ENCODE measurements at places on chromosomes 1 and 21.

DNA sequence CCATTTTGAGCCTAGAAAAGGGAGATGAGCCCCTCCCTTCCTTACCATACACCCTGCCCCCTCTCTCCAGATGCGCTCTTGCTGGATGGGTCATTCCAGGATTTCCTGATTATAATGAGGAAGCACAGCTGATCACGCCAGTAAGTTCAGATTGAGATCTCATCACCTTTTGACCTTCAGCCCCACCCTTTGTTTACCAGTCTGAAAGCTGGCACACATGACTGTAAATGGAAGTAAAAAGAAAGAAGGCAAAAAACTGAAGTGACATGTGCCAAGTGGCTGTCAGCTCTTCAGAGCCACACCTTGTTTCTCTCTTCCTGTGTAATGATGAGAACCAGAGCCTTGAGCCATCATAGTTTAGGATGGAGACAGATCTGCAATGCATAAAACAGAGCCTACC, 27.9 kb downstream of the S1PR1 start:
- DNase-seq = no peak

GRCh38 chr1:9653491-9654050, 2.0 kb downstream of the PIK3CD start:
- no peak for DNase-seq

DNA sequence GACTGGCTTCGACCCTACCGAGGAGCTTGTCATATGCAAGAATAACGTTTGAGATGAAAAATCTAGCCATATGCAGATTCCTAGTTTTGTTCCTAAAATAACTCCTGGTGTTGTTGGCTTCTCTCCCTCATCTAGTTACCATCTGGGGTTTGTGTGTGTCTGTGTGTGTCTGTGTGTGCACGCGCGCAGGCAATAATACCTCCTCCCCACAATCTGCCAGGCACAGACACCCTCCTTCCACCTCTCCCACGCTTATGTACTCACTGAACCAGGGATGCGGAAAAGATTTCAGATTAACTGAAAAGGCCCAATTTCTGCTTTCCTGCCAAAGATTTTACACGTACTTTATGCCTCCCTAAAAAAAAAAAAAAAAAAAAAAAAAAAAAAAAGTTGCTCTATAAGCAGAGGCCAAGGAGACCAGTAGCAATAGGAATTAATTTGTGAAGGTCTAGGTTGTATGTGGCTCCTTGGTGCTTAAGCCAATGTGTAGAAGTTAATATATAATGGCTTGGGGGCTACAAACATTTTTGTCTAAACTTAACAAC, 452.7 kb downstream of the NUF2 start:
- no peak for DNase-seq

- no peak for DNase-seq
These were observed 49.0 kb downstream of the LBR start for GRCh38 chr1:225378880-225379279.

- no peak for DNase-seq
These were observed 27.1 kb upstream of the ZC3H11B start for GRCh38 chr1:219639876-219640577.

Measured in left lung (tissue), 14 donors.